ENCODE measurements at places on chromosomes 6 and 20. TPM values are rescaled to one million over a fixed set of nuclear protein-coding genes. Genes with fewer than 3 reads are reported as not detected.

LKAAEAR1 gene
- total RNA-seq, result not detected

CLDN20 gene
- not detected for total RNA-seq

HUS1B gene
- not detected for total RNA-seq

ZNF341 gene
- 2.4 TPM for total RNA-seq

SEL1L2 gene
- total RNA-seq, result 0.40 TPM

NOX3 gene
- total RNA-seq, result not detected

ABCF1 gene
- 37.8 TPM for total RNA-seq

POU5F1 gene
- total RNA-seq, result 0.67 TPM

KCNG1 gene
- total RNA-seq, result 0.37 TPM

FAXC gene
- total RNA-seq, result not detected

- DNase-seq, result no peak
Measured at GRCh38 chr20:36043892-36044515, 75.6 kb downstream of the CNBD2 start.

- DNase-seq, result peak; percentile 14
Measured at GRCh38 chr20:61924858-61925554, 140.7 kb downstream of the TAF4 start.

DNA sequence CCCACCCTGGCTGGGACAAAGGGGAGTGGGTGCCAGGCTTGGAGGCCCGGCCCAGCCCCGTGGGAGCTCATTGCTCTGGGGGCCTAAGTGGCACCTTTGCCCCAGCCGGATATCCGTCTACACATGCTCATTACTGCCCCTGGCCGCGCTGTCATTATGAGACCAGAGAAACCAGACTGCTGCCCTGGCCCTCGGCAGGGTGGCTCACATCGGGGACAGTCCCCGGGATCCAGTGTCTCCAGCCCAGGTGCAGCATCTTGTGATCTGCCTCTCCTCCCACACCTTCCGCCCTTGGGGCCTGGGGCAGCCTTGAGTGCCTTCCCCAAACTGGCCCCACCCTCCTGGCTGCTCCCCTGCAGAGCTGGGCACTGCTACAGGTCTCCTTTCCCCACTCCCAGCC is 4.9 kb downstream of the SRMS start:
- DNase-seq, result no peak

- no peak for DNase-seq
Measured at GRCh38 chr6:138113588-138114210, 6.5 kb upstream of the PERP start.

DNA sequence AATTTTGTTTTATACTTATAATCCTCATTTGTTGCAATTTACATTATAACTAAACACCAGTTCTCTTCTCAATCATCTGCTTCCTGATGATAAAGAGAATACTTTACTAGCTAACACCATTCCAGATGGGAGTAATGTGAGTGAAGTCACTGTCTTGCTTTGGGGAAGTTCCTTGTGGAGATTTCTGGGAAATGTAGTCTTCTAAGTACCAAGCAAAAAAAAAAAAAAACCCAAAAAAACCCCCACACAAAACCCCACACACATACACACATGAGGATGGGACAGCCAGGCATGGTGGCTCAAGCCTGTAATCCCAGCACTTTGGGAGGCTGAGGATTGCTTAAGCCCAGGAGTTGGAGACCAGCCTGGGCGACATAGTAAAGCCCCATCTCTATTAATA is 2.2 kb upstream of the SNPH start:
- DNase-seq, result no peak

- no peak for DNase-seq
Measured at GRCh38 chr6:18507561-18507960, 120.4 kb downstream of the RNF144B start.

GRCh38 chr20:16444057-16444777 is 129.0 kb downstream of the KIF16B start:
- DNase-seq, result peak; percentile 28

GRCh38 chr20:60964911-60965310 is 287.1 kb upstream of the CDH4 start:
- DNase-seq, result no peak

DNA sequence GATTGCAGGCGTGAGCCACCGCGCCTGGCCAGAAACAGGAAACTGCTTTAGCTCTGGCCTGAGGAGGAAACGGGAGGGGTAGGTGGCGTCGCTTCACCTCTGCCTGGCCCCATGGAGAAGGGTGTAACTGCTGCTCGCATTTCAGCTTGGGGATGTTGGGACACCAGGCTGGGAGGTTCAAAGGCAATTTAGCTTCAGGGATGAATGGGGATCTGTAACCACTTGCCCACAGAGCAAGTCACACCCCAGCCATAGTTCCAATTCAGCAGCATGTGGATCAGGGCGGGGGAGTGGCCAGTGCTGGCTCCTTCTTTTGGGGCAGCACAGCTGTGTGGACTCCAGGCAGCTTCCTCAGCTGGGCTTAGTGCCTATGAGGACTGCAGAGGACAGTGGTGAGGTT is 34.8 kb upstream of the NUP153 start:
- no peak for DNase-seq

Data from left ventricle myocardium superior (tissue), 1 donor.